Immature natural killer cell (primary cell): ENCODE measurements at places on chromosomes 1 and 21. TPM values are rescaled to one million over a fixed set of nuclear protein-coding genes. Genes with fewer than 3 reads are reported as not detected.

PDPN gene
- polyA plus RNA-seq: not detected

ERO1B gene
- 2.0 TPM for polyA plus RNA-seq

- no peaks in the 10 kb centered on the region for H3K36me3 ChIP-seq
- no peaks in the 10 kb centered on the region for H3K4me1 ChIP-seq
- DNase-seq: no peak
- H3K27ac ChIP-seq: no peak overlapping the region
- H3K27me3 ChIP-seq: peaks cover 2% of the 10 kb centered on the region
Observed at GRCh38 chr1:42734201-42735035, 5.6 kb downstream of the CLDN19 start.

GRCh38 chr21:17679002-17679600, 66.4 kb upstream of the BTG3 start:
- H3K4me1 ChIP-seq: no peaks in the 10 kb centered on the region
- no peak overlapping the region for H3K27ac ChIP-seq
- H3K4me3 ChIP-seq: no peak overlapping the region
- no peaks in the 10 kb centered on the region for H3K36me3 ChIP-seq
- H3K27me3 ChIP-seq: peaks cover 4% of the 10 kb centered on the region

GRCh38 chr1:53945183-53945432, 391 bp downstream of the IFT25 start:
- H3K4me3 ChIP-seq: peak overlapping the region; percentile 99
- H3K4me1 ChIP-seq: peaks cover 61% of the 10 kb centered on the region
- no peak for DNase-seq
- H3K36me3 ChIP-seq: peaks cover 3% of the 10 kb centered on the region
- peaks cover 5% of the 10 kb centered on the region for H3K27me3 ChIP-seq

DNA sequence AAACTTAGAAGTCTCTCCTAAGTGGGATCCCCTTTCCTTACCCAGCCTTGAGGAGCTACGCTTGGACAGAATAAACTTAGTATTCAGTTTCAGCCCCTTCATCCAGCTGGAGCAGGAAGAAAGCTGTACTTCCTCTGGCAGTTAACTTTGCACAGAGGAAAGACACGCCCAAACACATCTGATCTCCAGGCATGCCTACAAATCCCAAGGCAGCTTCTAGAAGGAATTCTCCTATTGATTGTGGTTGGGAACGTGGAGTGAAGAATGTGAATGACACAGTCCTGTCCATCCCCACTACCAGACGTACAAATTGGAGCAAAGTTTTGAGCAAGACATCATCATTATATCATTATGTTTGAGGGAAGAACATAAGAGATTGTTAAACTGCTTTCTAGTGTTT, 6.6 kb upstream of the AK4 start:
- no peak overlapping the region for H3K4me3 ChIP-seq
- no peaks in the 10 kb centered on the region for H3K36me3 ChIP-seq
- no peaks in the 10 kb centered on the region for H3K4me1 ChIP-seq
- H3K27ac ChIP-seq: no peak overlapping the region

- peaks cover 22% of the 10 kb centered on the region for H3K36me3 ChIP-seq
- H3K4me1 ChIP-seq: peaks cover 4% of the 10 kb centered on the region
- H3K4me3 ChIP-seq: no peak overlapping the region
Observed at GRCh38 chr1:205088341-205088740, 4.1 kb upstream of the TMEM81 start.

GRCh38 chr1:198775606-198776005, 136.8 kb downstream of the PTPRC start:
- no peak overlapping the region for H3K27ac ChIP-seq
- H3K36me3 ChIP-seq: no peaks in the 10 kb centered on the region
- DNase-seq: no peak
- H3K4me1 ChIP-seq: peaks cover 8% of the 10 kb centered on the region
- no peaks in the 10 kb centered on the region for H3K27me3 ChIP-seq

DNA sequence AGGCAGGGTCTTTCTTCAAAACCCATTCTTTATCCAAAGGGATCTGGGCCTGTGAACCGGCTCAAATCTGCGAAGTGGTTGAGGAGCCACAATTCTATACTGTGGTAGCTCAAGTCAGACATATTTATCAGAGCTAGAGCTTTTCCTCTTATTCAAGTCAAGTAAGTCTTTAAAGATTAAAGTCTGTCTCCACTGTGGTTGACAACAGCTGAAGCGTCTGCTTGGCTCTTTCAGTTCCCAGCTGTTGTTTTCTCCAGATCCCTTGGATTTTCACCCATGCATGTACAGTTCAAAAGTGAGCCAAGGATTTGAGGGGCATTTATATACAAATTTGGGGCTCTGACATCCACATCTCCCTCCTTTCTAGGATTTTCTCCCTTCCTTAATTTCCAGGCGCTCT, 66.9 kb downstream of the C1orf185 start:
- H3K27ac ChIP-seq: no peak overlapping the region
- H3K4me3 ChIP-seq: no peak overlapping the region
- no peaks in the 10 kb centered on the region for H3K4me1 ChIP-seq
- no peaks in the 10 kb centered on the region for H3K36me3 ChIP-seq
- H3K27me3 ChIP-seq: no peaks in the 10 kb centered on the region
